ENCODE measurements at places on chromosomes 1 and 21. TPM values are rescaled to one million over a fixed set of nuclear protein-coding genes. Genes with fewer than 3 reads are reported as not detected.

The TMEM240 gene
- total RNA-seq = 1.7 TPM

The PADI4 gene
- total RNA-seq = not detected

The UBE2U gene
- not detected for total RNA-seq

The GBP7 gene
- not detected for total RNA-seq

The VSIG8 gene
- not detected for total RNA-seq

The SERPINC1 gene
- not detected for total RNA-seq
